ENCODE measurements at places on chromosomes 2 and 18.

GRCh38 chr2:147348931-147349555 is 495.8 kb upstream of the ACVR2A start:
- DNase-seq, result no peak

DNA sequence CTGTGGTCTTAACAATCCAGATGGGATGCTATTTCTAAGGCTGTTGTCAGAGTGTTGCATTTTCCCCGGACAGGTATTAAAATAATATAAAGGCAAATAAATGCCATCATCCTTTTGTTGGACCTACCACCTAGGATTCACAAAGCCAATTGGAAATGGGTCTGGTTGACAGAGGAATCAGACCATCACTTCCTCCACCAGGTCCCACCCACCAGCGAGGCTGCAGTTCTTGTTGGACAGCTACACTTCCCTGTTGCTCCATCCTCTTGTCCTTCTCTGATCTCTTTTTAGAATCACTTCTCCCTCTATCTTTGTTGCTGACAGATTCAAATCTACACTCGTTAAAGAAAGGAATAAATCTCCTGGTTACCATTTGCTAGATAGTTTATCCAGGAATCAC is 1.1 kb downstream of the TMEM169 start:
- DNase-seq, result peak; percentile 30

DNA sequence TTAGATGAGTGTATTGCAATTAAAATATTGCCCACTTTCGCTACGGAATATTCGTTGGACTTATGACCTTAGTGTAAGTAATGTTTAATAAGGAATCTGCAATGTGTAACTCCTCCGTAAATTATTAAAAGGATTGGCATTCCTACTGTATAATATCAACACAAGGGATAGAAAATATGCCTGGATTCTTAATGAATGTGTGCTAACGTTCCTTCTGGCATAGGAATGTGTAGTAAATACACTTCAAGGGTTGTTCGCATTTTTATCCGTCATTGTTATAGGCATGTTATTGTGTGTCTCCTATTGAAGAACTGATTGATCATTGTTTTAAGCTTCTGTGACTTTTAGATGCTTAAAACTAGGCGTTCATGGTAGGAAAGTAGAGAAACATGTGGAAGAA is 134.5 kb downstream of the NEDD4L start:
- peak; percentile 58 for DNase-seq

DNA sequence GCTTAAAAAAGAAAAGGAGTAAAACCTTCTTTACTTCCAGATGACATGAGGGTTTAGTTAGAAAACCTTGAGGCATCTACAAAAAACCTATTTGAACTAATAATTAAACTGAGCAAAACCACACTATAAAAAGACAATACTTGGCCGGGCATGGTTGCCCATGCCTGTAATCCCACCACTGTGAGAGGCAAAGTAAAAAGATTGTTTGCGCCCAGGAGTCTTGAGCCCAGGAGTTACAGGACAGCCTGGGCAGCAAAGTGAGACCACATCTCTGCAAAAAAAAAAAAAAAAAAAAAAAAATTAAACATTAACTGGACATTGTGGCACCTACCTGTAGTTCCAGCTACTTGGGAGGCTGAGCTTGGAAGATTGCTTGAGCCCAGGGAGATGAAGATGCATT is 502.8 kb upstream of the LRRTM4 start:
- no peak for DNase-seq

GRCh38 chr2:181575024-181575649 is 81.8 kb downstream of the CERKL start:
- DNase-seq, result no peak

DNA sequence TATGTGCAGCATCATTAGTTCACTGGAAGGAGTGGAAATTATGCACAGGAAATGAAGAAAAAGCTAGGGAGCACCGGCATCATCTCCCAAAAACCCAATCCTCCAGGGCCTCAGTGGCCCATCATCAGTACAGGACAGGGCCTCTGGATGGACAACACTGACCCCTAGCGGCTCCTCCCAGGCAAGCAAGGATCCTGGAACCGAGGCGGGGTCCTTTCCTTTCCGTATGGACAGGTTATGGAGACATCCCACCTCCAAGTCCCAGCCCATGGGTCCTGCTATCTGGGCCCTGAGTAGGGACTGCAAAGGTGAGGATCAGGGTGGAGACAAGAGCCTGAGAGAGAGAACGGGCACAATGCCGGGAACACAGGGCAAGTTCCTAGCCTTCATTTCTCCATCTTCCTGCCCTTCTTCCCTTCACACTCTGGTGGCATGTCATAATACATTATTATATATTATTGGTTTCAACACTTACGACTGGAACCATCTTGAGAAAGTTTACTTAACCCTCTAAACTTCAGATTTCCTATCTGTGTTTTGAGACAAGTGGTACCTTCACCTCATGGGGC is 68.2 kb downstream of the ZNF516 start:
- DNase-seq, result peak; percentile 19

- DNase-seq, result no peak
Observed at GRCh38 chr2:49935449-49935848, 781.1 kb upstream of the FSHR start.

- no peak for DNase-seq
Observed at GRCh38 chr2:102005449-102005848, 13.7 kb downstream of the IL1R2 start.
